Fibroblast of lung (primary cell): ENCODE measurements at places on chromosomes 7 and 10. TPM values are rescaled to one million over a fixed set of nuclear protein-coding genes. Genes with fewer than 3 reads are reported as not detected.

- DNase-seq: no peak
These were observed 604 bp upstream of the SHTN1 start for GRCh38 chr10:117005527-117006055.

DNA sequence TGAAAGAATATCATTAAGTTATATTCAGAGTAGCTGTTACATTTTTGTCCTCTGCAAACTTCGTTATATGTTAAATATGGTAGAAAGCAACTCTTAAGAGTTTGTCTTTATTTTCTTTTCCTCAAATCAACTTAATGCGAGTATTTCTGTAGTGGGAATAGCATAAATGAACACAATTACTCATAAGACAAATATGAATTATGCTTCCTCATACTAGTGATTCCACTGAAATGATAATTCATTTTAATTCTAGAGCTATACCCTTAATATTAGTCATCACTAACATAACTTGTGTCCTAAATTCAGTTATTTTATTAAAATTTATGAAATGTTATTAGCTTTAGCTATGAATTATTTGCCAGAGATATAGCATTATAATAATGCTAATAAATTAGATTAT lies 820.6 kb upstream of the KCND2 start:
- no peak for DNase-seq

DNA sequence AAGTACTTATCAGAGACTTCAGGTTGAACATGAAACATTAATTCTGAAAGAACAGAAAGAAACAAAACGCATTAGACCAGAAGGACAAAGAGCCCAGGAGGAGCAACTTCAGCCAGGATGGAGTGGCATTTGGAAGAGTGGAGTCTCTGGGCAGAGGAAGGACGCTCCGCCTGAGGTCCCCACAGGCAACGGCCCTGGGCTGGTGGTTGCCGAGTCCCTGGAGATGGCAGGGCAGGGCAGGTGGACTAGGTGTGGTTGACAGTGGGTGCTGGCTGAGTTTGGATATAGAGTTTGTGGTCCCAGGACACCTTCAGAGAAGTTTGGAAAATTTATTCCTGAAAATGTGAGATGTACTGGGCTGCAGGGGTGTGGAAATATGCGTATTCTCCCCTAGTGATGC lies 27.4 kb upstream of the LARP4B start:
- DNase-seq: no peak

DNA sequence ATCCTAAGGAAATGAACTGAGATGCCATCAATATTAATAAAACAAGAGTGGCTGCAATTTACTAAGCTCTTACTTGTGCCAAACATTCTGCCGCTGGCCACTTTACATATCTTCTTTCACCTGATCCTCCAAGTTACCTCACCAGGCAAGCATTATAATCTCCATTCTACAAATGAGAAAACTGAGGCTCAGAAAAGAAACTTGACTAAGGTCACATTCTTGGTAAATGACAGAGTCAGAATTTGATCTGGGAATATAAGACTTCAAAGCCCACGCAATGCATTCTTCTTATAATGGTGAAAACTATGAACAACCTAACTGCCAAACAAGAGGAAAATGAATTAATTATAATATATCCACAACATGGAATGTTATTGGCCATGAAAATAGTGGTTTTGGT lies 46.1 kb upstream of the SMNDC1 start:
- DNase-seq: peak; percentile 90

DNA sequence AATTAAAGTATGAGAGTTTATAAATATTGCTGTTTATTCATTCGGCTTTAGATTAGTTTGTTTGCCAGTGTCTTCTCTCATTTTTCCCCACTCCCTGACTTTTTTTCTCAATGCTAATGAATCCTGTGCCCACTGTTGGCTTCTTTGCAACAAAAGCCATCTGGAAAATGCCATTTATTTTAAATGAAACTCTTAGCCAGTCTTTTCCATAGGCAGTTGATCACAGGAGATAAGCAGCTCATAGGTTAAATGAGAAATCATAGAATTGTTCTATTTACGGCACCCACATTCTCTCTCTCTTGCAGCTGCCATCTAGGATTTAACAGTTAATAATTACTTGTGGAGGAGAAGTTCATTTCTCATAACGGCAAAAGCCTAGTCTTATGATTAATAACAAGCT lies 249.3 kb upstream of the POM121L12 start:
- no peak for DNase-seq

DNA sequence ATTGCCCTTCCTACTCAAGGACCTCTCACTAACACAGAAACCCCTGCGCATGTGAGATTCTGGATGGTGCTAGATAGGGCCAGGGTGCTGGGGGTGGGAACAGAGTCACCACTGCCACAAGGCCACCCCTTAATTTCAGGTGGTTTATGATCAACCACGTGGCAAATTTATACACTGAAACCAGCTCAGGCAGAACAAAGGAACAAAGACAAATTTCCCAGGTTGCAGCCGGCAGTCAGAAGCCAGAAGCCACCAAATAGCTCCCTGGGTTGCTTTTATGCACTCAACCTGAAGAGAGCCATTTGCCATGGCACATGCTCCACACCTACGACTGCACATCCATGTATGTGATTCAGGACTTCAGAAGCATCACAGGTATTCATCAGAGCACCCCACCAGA lies 2.5 kb downstream of the VOPP1 start:
- DNase-seq: no peak

DNA sequence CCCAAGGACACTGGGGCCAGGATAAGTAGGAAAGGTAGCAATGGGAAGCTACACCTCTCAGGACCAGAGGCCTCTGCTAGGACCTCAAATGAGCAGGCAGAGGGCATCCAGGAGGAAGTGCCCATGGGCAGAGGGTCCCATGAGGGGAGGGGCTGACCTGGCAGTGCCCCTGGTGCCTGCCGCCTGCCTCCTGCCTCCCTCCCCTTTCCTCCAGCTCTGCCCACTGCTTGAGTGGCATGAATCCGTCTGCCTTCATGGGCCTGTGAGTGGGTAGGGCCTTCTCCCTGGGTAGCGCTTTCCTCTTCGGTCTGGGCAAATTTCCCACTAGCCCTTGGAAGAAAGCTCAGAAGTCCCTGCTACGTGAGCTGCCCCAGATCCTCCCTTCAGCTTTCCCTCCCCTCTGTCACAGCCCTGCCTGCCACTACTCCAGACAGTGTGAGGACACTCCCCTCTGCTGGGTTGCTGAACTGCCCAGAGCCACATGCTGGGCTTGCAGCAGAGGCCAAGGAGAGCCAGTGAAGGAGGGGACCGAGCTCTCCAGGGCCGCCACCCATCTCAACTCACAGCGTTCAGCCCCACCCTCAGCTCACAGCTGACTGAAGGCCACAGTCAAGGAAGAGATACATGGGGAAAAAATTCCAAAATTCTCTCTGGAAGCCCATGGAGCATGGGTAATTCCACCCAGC lies 141.4 kb downstream of the ARHGAP22 start:
- no peak for DNase-seq

The CAV1 gene
- 1,245 and 1,327 TPM in 2 replicates for polyA plus RNA-seq

The C10orf105 gene
- polyA plus RNA-seq: 0.02 and 0.14 TPM in 2 replicates

The EGR2 gene
- polyA plus RNA-seq: 0.08 and 0.21 TPM in 2 replicates
